ENCODE measurements at places on chromosomes 1 and 21.
A peak's percentile ranks its signal among the peaks of the same experiment; 100 is the strongest.

GRCh38 chr1:15952317-15953258, 23.3 kb downstream of the ZBTB17 start:
- DNase-seq, result peak; percentile 99

DNA sequence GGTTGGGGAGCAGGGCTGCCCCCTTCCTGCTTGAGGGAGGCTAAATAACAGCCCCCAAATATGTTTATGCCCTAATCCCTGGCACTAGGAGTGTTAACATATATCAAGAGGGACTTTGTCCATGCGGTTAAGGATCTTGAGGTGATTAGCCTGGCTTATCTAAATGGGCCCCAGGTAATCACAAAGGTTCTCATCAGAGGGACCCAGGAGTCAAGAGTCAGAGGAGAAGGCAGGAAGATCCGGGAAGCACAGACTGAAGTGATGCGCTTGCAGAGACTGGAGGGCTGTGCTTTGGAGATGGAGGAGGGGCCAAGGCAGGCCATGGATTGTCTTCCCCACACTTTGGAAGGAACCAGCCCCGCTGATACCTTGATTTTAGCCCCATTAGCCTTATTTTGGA, 86.4 kb downstream of the IER5 start:
- no peak for DNase-seq

DNA sequence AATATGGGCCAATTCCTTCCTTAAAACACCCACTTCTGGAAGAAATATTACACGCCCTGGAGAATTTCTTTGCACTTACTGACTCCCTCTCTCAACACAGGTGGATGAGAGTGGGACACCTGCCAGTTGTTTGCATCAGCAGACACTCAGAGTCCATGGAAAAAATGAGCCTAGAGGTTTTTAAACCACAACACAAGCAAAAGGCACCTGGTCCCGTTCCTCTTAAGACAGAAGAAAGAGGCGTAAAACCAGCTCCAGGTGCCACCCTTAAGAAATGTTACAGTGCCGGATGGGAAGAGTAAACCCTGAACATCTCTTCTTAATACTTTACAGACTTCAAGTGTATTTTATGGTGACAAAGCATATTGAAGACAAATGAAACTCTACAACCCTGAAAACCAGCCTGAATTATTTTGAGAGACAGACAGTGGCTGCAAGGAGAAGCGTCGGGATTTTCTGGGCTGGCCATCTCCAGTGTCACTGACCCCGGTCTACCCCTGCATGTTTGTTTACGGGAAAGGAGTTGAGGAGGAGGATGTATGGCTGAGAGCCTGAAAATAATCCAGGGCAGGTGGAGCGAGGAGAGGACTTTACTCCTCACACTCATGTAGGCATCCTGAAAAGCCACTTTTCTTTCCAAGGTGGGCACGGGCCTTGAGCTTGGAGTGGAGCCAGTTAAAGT, 7.8 kb upstream of the RIPK4 start:
- DNase-seq, result no peak

DNA sequence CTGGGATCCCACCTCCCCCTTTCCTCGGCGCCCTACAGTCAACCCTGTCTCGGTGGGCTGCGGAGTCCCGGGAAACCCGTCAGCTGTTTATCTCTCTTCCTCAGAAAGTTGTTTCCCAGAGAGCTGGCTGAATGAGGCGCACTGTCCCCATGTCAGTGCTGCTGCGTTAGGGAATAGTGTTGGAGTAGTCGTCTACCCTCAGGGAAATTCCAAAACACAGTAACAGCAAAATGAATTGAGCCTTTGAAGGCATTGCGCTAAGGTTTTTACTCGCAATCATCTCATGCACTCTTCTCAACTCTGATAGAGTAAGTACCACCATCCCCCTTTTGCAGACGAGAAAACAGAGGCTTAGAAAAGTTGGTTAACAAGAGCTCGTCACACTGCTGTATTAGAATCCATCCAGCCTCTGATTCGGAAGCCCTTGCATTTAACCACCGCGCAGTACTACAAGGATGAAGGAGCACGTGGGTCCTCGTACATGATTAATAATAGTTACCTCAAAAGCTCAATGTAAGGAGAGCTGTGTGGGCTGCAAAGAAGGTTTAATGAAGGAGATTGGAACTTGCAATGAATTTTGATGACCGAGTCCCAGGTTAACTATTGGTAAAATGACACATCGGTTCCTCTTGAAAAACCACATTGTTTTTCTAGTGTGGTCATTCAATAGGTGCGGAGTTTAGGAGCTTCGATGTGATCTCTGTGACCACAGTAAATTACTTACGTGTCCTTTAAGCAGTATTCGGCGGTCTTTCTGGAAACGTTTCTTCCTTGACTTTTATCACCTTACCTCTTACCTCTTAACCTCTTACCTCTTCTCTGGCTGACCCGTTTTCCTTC, 788 bp upstream of the EDEM3 start:
- no peak for DNase-seq

- DNase-seq, result peak; percentile 55
Observed at GRCh38 chr1:54859700-54860391, 27.1 kb downstream of the DHCR24 start.

- no peak for DNase-seq
Observed at GRCh38 chr1:208149776-208150514, 94.2 kb downstream of the PLXNA2 start.

GRCh38 chr1:203609979-203610493, 16.6 kb upstream of the ATP2B4 start:
- DNase-seq, result no peak

GRCh38 chr1:55974714-55975441, 604.5 kb downstream of the PLPP3 start:
- DNase-seq, result peak; percentile 51

DNA sequence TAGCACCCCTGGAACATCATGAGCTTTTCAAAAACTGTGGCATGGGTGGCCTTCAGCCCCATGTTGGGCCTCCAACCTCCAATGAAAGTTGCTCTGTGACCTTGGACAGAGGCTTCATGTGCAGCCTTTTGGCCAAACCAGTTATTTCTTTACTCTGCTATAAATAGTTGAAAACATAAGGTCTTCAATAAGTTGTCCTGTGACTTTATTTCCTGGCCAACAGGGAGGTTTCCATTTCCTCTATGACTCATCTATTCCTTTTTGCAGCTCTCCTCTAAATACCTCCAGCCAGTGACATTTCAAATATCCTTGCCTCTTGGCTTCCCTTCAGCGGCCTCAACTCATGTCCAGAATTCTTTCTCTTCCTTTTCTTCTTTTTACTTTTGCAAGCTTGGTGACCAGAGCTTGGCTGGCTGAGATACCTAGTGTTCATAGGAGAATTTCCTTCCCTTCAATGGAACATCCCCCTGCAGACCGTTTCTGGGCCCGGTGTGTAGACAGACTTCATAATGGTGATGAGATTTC, 22.7 kb upstream of the TRIM67 start:
- peak; percentile 92 for DNase-seq

DNA sequence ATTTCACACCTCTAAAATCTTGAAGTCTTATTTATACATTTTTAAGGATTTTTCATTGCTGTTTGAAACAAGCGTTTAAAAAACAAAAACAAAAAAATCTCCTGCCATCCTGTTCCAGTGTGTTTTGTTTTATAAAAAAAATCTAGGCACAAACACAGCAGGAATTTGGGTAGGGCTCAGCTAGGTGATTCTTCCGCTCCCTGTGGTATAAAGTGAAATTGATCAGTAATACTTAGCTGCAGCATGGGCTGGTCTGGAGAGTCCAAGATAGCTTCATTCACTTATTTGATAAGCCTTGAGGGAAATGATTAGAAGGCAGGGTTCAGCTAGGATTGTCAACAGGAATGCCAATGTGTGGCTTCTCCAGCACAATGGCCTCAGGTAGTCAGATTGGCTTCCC, 25.7 kb downstream of the ATF3 start:
- DNase-seq, result no peak

GRCh38 chr1:68015369-68015768, 35.1 kb downstream of the DIRAS3 start:
- peak; percentile 15 for DNase-seq

DNA sequence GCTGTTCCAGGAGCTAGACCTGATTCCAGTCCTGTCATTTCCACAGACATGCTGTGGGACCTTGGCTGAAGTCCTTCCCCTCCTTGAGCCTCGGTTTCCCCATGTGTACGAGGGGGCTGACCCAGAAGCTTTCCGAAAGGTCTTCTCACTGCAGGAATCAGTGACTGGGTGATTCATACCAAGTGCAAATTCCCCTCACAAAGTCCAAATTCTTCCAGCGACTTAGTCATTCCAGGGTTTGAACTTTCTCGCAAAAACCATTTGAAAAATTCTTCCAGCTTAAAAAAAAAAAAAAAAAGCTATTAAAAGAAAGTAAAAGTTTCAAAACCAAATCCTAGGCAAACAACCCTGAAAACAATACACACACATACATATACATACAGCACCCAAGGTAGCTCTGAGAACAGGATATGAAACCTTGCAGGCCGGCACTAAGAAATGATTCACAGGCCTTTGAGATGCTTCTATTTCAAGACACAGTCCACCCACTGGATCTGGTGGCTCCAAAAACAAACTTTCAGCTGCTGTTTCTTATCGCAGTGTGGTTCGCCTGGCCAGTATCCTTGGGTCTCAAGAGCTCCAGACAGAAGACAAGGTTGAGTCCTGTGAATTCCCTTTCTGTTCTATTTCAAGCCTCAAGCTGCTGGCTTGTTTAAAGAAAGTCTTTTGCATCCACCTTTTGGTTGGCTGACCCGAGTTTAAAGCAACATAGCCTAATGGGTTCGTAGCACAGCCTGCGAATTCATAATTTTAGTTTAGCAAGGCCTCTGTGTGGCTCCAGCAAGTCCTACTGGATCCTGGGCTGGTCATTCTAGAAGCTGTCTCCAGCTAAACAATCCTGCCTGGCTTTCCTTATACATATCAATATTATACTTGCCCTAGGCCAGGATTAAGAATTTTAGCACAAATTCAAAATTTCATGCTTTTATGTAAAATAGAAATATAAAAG, 18.0 kb upstream of the ID3 start:
- DNase-seq, result peak; percentile 78

GRCh38 chr1:163583661-163584181, 262.0 kb downstream of the NUF2 start:
- DNase-seq, result no peak

DNA sequence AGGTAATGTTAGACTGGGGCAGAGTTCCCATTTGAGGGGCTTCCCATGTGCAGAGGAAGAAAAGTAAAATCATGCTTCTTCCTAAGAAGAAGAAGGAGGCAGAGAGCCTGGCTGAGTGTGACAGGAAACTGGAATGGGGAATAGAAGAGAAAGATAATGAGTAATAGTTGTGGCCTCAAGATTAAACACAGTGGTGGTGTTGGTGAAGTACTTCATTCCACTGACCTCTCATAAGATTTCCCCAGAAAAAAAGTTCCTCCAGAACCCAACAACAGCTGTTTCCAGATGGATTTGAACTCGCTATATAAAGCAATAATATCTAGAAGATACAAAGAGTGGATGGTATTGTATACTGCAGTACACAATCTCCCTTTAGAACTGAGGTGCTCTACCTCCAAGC, 13.0 kb downstream of the RGS1 start:
- DNase-seq, result peak; percentile 60

GRCh38 chr1:159084867-159085266, 8.3 kb upstream of the AIM2 start:
- DNase-seq, result no peak

GRCh38 chr1:226631229-226632000, 82.9 kb downstream of the STUM start:
- no peak for DNase-seq

DNA sequence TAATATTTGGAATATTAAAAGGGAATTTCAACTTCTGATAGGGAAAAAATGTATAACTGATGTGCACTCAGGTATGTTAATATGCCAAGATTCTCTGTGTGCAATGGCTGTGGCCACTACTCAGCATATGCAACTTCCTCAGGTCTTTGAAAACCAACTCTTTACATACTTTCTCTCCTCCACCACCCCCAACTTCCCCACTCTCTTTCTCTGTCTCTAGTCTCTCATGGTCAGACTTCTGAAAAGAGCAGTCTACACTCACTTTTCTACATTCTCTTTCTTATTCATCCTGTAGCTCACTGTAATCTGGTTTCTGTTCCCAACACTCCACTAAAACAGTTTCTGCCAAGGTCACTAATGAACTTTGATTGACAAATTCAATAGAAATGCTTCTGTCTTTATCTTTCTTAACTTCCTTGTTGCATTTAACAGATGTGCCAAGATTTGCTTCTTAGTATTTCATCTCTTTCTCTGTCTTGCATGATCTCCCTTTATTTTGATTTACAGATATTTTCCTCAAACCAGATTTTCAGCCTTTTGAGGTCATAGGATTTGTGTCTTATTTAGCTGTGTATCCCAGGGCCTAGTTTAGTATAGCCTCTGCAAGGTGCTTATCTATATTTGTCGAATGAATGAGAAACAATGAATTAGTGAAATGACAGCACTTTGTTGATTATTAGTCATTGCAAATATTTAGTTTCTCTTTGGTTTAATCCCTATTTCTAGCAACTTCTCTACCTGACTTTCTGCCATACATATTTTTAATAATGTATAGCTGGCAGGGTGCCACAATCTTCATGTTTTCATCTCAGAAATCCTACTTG, 168.9 kb downstream of the LMO4 start:
- no peak for DNase-seq

- peak; percentile 72 for DNase-seq
Observed at GRCh38 chr1:151199873-151200581, 1.7 kb downstream of the PIP5K1A start.

GRCh38 chr1:177366091-177366490, 195.3 kb downstream of the BRINP2 start:
- DNase-seq, result no peak

- no peak for DNase-seq
Observed at GRCh38 chr1:5615076-5615475, 377.1 kb downstream of the NPHP4 start.

- DNase-seq, result no peak
Observed at GRCh38 chr1:5913876-5914275, 78.3 kb downstream of the NPHP4 start.

- DNase-seq, result no peak
Observed at GRCh38 chr1:234746798-234747196, 136.8 kb upstream of the IRF2BP2 start.

GRCh38 chr21:44903050-44903685, 17.5 kb downstream of the ITGB2 start:
- no peak for DNase-seq

- peak; percentile 39 for DNase-seq
Observed at GRCh38 chr1:98405581-98406074, 255.9 kb upstream of the SNX7 start.

DNA sequence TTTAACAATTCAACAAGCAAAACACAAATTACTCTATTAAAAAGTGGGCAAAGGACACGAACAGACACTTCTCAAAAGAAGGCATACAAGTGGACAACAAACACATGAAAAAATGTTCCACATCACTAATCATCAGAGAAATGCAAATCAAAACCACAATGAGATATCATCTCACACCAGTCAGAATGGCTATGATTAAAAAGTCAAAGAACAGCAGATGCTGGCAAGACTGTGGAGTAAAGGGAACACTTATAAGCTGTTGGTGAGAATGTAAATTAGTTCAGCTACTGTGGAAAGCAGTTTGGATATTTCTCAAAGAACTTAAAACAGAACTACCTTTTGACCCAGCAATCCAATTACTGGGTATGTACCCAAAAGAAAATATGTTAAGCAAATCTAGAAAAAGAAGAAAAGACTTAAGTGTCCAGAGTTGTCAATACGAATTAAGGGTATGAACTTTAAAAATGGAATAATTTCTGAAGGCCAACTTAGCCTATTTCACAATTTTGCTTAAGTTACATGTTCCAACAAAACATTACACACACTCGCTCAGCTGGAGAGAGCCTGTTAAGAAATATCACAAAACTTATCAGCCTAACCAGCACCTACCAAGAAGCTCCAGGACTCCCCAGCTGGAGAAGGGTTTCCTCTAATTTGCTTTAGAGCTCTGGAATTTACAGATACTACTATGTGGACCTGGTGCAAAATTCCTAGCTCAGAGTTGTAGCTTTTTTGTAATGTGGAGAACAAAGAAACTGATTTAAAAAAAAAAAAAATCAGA, 232.1 kb downstream of the DUSP10 start:
- DNase-seq, result no peak

All from RPMI7951 (cell line).